ENCODE measurements at places on chromosomes 6 and 20.
A peak's percentile ranks its signal among the peaks of the same experiment; 100 is the strongest.

GRCh38 chr20:57699395-57699794 lies 10.4 kb downstream of the PMEPA1 start:
- peaks cover 8% of the 10 kb centered on the region for H3K27me3 ChIP-seq
- H3K4me3 ChIP-seq: no peak overlapping the region
- peaks cover 48% of the 10 kb centered on the region for H3K4me1 ChIP-seq
- no peak overlapping the region for H3K27ac ChIP-seq

DNA sequence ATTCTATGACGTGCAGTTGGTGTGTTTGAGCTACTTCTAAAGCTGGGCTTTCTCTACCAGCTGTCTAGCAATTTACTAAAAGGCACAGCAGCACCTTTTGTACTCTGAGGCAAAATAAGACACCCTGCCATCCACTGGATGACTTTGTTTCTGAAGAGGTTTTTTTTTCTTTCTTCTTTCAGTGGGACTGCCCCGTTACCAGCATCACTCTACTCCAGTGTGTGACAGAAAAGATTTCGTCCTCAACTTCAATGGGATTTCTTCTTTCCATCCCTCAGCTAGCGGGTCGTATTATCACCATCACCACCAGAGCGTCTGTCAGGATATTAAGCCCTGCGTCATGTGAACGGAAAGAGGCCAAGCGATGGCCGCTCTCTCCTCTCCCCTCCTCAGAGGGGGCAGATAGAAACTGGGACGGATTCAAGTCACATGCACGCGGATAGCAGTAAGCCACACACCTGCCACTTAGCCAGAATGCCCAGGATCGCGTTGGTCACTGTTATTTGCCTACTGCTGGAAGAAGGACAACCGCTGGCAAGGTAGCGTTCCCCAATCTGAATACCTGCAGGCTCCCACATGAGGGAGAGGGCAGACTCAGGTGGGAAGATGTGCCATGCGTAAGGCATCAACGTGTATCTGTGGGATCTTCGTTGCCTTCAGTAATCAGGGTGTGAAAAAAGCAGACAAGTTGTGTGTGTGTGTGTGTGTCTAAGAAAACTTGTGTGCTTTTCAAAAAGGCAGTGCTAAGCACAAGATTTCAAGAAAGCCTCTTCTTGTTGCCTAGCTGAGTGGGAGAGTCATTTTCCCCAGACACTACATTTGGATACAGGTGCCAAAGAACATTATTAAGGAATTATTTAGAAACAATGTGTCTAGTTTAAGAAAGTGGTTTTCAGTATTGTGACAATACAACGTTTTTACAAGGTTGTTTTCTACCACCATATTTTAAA lies 5.4 kb downstream of the FOXF2 start:
- no peaks in the 10 kb centered on the region for H3K36me3 ChIP-seq
- peaks cover 10% of the 10 kb centered on the region for H3K27me3 ChIP-seq
- H3K27ac ChIP-seq: peak overlapping the region; percentile 87

GRCh38 chr6:45541934-45542333 lies 164.2 kb upstream of the SUPT3H start:
- H3K4me1 ChIP-seq: no peaks in the 10 kb centered on the region
- no peak overlapping the region for H3K27ac ChIP-seq
- H3K4me3 ChIP-seq: no peak overlapping the region
- H3K36me3 ChIP-seq: no peaks in the 10 kb centered on the region
- DNase-seq: no peak

DNA sequence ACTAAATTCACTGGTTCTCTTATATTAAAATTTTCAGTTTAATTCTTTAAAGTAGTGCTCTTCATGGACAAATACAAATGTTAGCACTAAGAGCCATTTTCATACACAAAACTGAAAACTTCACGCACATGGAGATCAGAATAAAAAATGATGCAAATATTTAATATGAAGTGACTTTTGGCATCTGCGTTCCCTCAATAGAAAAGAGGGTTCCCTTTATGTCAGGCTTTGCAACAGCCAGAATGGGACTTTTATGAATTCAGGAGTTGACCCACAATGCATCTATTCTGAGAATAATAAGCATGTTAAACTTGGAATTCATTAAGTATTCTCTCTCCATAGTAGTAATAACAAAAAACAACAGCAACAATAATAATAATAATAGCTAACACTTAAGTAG lies 125.8 kb downstream of the INSM1 start:
- H3K4me1 ChIP-seq: peaks cover 4% of the 10 kb centered on the region
- H3K27me3 ChIP-seq: no peaks in the 10 kb centered on the region
- no peaks in the 10 kb centered on the region for H3K36me3 ChIP-seq
- no peak overlapping the region for H3K4me3 ChIP-seq

DNA sequence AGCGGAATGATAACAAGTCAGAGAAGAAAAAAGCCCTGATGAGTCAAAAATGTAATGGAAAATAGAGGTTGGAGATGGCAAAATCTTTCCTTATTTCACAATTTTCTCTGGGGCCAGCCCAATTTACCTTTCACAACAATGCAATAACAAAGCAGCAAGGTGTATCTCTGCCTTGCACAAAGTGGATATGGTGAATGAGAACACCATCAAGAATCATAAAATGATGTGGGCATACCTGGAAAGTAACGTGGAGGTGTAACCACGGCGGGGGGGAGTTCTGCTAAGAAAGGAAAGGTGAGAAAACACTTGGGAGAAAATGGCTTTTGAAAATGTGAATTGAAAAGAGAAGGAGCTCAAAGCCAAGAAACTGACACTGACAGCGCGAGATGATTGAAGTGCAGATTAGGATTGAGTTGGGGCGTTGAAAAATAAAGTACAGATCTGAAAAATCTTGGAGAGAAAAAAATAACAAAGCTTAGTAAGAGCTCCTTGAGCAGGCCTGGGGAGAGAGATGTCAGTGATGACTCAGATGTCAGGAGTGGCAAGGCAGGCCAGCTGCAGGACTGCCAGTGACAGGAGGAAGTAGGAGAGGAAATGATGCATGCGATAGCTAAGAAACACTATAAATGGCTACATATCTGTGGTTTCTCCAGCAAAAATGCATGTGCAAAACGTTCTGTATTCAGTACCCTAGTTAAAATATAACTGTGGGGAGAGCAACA lies 26.2 kb downstream of the ARHGAP18 start:
- no peaks in the 10 kb centered on the region for H3K27me3 ChIP-seq
- peaks cover 35% of the 10 kb centered on the region for H3K4me1 ChIP-seq
- DNase-seq: peak; percentile 17
- H3K36me3 ChIP-seq: no peaks in the 10 kb centered on the region

- H3K36me3 ChIP-seq: no peaks in the 10 kb centered on the region
- no peaks in the 10 kb centered on the region for H3K27me3 ChIP-seq
- no peak overlapping the region for H3K4me3 ChIP-seq
- no peak overlapping the region for H3K27ac ChIP-seq
Measured at GRCh38 chr20:60565551-60565950, 607.3 kb downstream of the CDH26 start.

- no peaks in the 10 kb centered on the region for H3K4me1 ChIP-seq
- H3K27me3 ChIP-seq: no peaks in the 10 kb centered on the region
- no peak for DNase-seq
- H3K4me3 ChIP-seq: no peak overlapping the region
- no peak overlapping the region for H3K27ac ChIP-seq
- H3K36me3 ChIP-seq: no peaks in the 10 kb centered on the region
Measured at GRCh38 chr20:15362849-15363248, 1025.4 kb upstream of the FLRT3 start.

- H3K4me1 ChIP-seq: no peaks in the 10 kb centered on the region
- H3K27ac ChIP-seq: peak overlapping the region; percentile 9
- no peak for DNase-seq
Measured at GRCh38 chr20:37042986-37043972, 52.5 kb downstream of the RBL1 start.

- no peaks in the 10 kb centered on the region for H3K36me3 ChIP-seq
- no peaks in the 10 kb centered on the region for H3K27me3 ChIP-seq
- H3K4me1 ChIP-seq: peaks cover 98% of the 10 kb centered on the region
- no peak overlapping the region for H3K27ac ChIP-seq
- DNase-seq: no peak
Measured at GRCh38 chr6:156791320-156791850, 14.2 kb downstream of the ARID1B start.

DNA sequence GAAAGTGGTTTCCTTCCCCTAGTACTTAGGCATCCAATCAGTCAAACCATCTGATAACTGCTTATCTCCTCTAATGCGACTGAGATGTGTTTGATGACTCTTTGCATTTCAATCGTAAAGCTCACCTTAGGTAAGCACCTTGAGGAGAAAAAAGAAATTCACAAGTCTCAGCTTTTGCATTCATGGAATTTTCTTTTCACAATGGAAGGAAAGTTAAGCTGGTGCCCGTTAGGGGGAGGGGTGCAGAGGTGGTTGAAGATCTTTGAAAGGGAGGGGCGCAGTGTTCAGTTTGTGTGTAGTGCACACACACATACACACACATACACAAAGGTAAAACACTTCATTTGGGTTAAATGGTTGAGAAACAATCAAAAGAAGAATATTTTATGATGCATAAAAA lies 87.1 kb upstream of the SALL4 start:
- no peak overlapping the region for H3K4me3 ChIP-seq
- no peak overlapping the region for H3K27ac ChIP-seq
- no peaks in the 10 kb centered on the region for H3K36me3 ChIP-seq
- H3K27me3 ChIP-seq: no peaks in the 10 kb centered on the region
- no peak for DNase-seq

DNA sequence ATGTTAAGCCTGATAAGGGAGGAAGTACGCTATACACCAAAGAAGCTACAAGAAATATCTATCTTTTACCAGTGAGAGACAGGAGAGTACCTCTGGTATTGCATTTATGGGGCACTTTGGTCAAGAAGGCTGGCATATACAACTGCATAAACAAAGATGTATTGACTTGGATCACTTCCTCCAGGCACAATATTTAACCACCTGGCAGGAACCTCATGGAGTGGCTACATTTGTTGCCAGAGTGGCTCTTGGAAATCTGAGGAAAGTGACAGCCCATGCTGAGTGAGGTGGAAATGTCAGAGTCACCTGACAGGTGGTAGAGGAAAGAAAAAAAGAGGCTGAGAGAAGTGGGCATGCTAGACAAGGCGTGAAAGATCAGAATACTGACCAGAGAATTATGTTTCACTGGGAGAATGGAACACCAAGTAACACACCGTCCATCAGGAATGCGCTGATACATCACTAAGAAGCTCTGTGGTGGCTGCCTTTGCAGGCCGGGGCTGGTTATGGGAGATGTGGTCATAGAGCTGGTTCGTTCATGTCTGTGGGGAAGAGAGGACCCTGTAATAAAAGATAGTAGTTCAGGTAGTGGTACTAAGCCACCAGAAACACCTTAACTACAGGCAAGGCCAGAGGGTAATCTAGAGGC lies 61.4 kb upstream of the UFL1 start:
- H3K27ac ChIP-seq: no peak overlapping the region
- no peak for DNase-seq
- H3K36me3 ChIP-seq: no peaks in the 10 kb centered on the region
- no peaks in the 10 kb centered on the region for H3K27me3 ChIP-seq

GRCh38 chr6:13796781-13797180 lies 17.6 kb downstream of the MCUR1 start:
- no peaks in the 10 kb centered on the region for H3K4me1 ChIP-seq
- peaks cover 9% of the 10 kb centered on the region for H3K36me3 ChIP-seq
- H3K27ac ChIP-seq: peak overlapping the region; percentile 89
- DNase-seq: no peak

- no peaks in the 10 kb centered on the region for H3K27me3 ChIP-seq
- H3K27ac ChIP-seq: peak overlapping the region; percentile 13
- no peaks in the 10 kb centered on the region for H3K36me3 ChIP-seq
- H3K4me1 ChIP-seq: peaks cover 17% of the 10 kb centered on the region
Measured at GRCh38 chr20:44552950-44553908, 29.1 kb upstream of the PKIG start.

DNA sequence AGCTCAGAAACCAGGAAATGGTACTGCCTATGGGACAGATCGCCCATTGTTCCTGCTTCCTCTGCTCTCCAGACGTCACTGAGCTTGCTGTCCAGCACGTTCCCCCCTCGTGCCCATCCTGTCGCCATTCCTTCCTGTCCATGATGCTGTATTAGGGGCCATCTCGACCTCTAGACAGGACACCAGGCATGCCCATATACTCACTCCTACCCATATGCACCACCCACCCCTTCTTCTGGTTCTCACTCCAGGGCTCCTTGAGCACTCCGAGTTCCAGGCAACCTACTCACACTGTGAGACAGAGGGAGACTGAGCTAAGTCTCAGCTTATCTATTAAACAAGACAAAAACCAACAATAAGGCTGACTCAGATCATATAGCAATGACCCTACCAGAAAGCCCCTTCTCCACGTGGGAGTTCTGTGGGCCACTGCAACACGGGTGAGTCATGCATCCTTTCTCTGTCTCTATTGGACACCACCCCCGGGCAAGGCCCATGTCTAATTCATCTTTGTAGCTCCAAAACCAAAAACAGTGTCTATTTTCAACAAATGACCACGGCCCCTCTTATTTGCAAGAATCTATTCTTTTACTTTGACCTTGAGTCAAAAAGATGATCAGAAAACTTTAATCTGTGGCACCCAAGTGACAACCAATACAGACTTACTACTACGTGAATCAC lies 65.7 kb downstream of the PSMG4 start:
- H3K27me3 ChIP-seq: no peaks in the 10 kb centered on the region
- no peak overlapping the region for H3K4me3 ChIP-seq
- no peaks in the 10 kb centered on the region for H3K36me3 ChIP-seq
- no peak overlapping the region for H3K27ac ChIP-seq
- no peak for DNase-seq
- peaks cover 15% of the 10 kb centered on the region for H3K4me1 ChIP-seq

GRCh38 chr20:2767768-2768631 lies 32.4 kb downstream of the CPXM1 start:
- no peak overlapping the region for H3K4me3 ChIP-seq
- DNase-seq: no peak
- H3K36me3 ChIP-seq: no peaks in the 10 kb centered on the region
- no peaks in the 10 kb centered on the region for H3K27me3 ChIP-seq
- H3K4me1 ChIP-seq: peaks cover 39% of the 10 kb centered on the region
- H3K27ac ChIP-seq: no peak overlapping the region

DNA sequence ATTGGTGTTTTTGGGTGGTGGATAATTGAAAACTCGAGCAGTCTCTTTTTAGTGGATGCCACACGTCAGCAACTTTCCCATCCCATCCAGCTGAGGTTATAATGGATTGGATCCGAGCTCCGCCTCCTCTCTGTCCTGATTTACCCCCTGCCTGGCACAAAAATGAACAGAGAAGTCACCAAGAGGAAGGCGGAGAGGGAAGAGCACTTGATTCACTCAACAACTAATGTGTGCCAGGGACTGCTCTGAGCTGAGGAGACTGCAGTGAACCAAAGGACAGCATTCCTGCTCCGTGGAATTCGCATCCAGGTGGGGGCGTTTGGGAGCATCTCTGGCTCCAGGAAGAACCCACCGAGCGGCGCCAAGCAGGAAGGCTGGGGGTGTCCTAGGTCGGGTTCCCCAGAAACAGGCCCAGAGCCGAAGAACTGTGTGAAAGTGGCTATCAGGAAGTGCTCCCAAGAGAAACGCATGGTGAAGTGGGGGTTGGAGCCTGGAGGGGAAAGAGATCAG lies 95.8 kb upstream of the NAA20 start:
- no peak overlapping the region for H3K4me3 ChIP-seq
- no peak overlapping the region for H3K27ac ChIP-seq
- no peaks in the 10 kb centered on the region for H3K27me3 ChIP-seq
- H3K4me1 ChIP-seq: peaks cover 33% of the 10 kb centered on the region
- no peaks in the 10 kb centered on the region for H3K36me3 ChIP-seq

DNA sequence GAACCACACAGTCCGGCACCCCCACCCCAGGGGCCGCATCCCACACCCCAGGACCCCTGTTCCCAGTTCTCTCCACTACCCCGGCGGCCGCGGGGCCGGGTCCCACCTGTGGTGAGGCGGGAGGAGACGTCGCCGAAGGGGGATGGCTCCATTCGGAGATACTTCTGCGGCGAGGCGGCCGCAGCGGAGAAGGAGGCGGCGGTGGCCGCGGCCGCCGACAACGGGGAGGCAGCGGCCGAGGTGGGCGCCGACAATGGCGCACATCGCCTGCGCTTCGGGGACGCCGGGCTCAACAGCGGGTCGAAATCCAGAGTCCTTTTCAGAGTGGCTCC lies 723 bp downstream of the AKIRIN2 start:
- H3K36me3 ChIP-seq: no peaks in the 10 kb centered on the region
- H3K4me1 ChIP-seq: peaks cover 22% of the 10 kb centered on the region
- H3K27me3 ChIP-seq: no peaks in the 10 kb centered on the region
- H3K4me3 ChIP-seq: peak overlapping the region; percentile 93
- no peak for DNase-seq

All from esophagus squamous epithelium (tissue), 5 donors.